ENCODE measurements at places on chromosomes 3 and 15. TPM values are rescaled to one million over a fixed set of nuclear protein-coding genes. Genes with fewer than 3 reads are reported as not detected.

The EOMES gene
- total RNA-seq = not detected

The PIGX gene
- 9.4 TPM for total RNA-seq

The LARP6 gene
- 2.6 TPM for total RNA-seq

The IL17RB gene
- total RNA-seq = 18.2 TPM
